ENCODE measurements at places on chromosomes 13 and 19.

DNA sequence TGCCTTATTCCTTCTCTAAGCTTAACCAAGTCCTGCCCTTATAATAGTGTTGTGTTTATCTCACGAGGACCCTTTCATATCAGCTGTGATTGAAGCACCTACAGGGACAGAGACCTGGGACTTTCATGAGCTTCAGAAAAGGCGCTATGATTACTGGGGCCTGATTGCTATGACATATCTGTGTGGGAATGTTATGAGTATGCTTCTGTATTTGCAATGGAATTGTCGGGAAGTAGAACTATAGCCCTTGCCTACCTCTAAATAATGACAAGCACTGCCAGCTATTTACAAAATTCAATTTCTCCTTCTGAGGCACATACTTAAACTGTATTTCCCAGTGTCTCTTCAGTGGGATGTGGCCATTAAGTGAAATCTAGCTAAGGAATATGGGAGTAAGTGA lies 191.5 kb downstream of the LHFPL6 start:
- no peak for DNase-seq

DNA sequence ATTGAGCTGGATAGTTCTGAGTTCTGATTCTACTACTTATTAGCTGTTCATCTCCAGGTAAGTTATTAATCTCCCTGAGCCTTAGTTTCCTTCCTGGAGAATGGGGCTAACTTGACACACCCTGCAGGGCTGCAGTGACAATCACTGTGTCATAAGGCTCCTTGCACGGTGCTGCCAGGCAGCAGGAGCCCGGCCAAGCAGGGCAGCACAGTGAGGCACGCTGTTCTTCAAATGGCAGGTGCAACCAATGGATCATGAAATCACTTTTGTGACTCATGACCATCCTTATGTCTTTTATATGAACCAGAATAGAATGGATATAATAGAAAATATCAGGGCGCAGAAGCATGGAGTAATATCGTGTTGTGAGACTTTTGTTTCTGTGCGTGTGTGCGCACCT lies 242.6 kb downstream of the ABCC4 start:
- no peak for DNase-seq

DNA sequence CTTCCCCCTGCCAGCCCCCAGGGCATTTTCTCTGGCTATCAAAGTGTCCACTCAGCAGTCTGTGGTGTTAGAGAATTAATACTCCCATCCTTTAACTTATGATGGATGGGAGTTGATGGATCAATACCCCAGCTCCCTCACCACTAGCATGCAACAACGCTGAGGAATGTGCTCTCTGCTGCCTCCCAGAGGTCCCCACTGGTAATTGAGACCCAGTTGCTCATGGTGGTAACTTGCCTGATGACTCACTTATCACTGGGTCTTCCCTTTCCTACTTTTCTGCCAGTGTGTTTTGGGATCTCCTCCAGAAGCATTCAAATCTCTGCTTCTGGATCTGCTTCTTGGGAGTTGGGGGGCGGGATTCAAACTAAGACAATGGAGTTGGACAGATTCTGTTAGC lies 20.3 kb upstream of the CACNA1A start:
- no peak for DNase-seq

- DNase-seq: no peak
These were observed 403.8 kb downstream of the SLITRK5 start for GRCh38 chr13:88074794-88075510.

DNA sequence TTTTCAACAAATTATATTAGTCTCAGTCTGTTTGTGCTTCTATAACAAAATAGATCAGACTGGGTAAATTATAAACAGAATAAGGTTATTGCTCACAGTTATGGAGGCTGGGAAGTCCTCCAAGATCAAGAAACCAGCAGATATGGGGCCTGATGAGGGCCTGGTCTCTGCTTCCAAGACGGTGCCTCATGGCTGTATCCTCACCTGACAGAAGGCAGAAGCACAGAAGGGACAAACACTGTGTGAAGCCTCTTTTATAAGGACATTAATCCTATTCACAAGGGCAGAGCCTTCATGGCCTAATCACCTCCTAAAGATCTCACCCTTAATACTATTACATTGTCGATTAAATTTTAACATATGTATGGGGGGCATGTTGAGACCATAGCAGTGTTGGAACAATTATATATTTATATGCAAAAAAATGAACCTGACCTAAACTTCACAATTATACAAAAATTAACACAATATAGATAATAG lies 12.7 kb downstream of the F10 start:
- DNase-seq: no peak

DNA sequence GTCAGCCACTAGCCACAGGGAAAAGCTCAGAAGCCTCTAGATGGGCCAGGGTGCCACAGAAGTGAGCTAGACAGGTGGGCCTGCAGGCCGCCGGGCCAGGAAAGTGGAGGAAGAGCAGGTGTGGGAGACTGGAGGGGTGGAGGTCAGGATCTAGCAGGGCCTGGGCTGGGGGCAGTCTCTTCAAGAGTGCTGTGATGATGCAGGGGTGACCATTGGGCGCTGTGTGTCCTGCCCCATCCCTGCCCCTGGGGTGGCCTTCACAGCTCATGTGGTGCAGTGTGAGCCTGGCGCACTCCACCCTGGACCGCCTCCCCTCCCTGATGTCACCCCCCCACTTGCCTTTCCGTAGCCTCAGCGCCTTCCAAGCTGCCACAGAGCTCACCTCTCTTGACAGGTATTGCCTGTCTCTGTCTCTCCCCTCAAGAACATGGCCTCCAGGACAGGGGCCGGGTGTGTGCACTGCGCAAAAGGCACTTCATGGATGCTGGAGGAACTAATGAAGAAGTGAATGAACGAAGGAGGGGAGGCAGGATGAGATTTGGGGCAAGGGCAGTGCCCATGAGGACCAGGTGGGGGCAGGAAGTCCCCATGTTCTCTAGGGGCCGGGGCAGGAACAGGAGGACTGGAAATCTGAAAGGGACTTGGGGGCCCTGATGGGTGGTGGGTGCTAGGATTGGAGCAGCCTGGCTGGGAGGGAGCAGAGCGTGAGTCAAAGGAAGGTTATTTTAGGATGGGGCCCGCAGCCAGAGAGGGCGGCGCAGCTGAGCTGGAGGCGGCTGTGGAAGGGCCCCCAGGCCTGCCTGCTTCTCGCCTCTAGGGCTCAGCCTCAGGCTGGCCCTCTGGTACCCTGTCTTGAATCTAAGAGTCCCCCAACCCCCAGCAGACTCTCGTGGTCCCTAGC lies 6.6 kb downstream of the SSBP4 start:
- DNase-seq: no peak

- no peak for DNase-seq
These were observed 10.0 kb downstream of the GTPBP3 start for GRCh38 chr19:17347361-17347760.

DNA sequence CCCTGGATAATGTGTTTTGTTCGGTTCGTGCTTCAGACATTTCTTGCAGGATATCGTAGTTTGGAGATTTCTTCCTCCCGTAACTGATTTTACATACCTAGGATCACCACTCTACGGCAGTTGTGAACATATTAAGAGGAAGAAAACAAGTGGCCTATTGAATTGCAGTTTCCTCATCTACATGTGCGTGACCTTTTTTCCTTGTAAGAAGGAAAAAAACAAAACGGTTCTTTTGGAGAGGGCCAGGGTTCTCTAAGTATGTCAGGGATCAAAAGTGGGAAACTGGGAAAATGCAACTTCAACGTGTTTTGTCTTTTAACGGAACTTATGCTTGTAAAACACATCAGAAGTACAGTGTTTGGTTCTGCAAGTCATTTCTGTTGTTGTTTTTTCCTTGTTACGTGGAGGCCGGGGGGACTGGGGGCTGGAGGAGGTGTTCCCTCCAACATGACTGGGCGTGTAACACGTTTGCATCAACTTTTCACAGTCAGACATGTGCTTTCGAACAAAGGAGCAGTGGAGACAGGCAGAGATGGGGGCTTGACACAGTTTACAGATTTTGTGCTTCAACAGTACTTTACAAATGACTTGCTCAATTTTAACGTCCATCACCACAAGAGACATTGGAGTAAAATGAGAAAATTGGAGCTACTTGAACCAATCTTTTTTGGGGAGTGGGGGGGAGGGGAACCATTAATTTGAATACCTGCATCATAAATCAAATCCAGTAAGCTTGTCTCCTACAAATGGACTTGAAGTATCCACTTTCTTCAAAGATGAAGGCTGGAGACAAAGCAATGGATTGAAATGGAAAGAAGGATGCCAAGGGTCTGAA lies 3.8 kb downstream of the ZC3H4 start:
- DNase-seq: peak; percentile 39

GRCh38 chr13:66348745-66349690 lies 881.1 kb downstream of the PCDH9 start:
- DNase-seq: no peak

DNA sequence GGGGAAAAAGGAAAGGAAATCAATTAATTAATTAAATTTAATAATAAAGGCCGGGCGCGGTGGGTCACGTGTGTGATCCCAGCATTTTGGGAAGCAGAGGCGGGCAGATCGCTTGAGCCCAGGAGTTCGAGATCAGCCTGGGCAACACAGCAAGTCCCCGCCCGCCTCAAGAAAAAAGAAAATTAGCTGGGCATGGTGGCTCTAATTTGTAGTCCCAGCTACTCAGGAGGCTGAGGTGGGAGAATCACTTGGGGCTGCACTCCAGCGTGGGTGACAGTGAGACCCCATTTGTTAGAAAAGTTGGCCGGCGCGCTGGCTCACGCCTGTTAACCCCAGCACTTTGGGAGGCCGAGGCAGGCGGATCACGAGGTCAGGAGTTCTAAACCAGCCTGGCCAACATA lies 733 bp upstream of the CD320 start:
- DNase-seq: no peak

GRCh38 chr13:107395927-107396662 lies 819.2 kb downstream of the LIG4 start:
- DNase-seq: no peak

DNA sequence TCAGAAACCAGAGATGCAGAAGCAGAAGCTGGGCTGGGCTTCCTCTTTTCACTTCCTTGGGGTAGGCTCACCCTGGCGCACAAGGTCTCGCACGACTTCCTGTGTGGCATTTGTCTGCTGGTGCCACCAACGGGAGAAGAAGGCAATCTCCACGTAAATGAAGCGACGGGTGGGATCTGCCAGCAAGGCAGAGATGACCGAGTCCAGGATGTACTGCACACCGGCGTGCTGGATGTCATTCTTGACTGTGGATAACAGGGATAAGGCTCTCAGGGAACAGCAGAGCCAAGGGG lies 1.3 kb downstream of the MAN2B1 start:
- DNase-seq: peak; percentile 17

- no peak for DNase-seq
These were observed 237.7 kb upstream of the IPO5 start for GRCh38 chr13:97715763-97716162.

DNA sequence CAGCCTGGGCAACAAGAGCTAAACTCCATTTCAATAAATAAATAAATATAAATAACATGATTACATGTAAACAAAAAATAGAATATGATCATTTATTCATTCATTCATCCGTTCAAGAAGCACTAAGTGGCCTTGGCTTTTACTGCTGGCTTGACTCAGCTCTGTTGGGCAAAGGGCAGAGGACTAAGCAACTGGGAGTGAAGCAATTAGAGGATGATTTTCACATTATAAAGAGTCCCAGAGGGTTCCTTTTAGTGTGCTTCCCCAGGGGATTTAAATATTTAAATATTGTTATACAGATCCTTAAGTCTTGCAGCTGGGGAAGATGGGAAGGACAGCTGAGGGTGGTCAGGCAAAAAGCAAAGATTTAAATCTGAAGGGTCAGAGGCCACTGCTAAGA lies 34.9 kb upstream of the FLT1 start:
- no peak for DNase-seq

DNA sequence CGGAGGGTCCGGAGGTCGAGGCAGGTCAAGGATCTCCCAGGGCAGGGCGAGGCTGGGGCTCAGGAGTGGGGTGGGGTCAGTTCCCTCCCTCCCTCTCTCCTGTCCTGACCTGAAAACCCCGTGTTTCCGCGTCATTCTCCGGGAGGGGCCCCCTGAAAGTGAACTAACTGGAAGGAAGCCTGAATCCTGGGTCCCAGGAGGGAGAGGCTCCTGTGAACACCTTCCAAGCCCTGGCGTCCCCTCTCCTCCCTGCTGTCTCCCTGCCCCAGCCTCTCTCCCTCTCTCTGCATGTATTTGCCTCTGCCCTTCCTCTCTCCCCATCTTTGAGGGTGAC lies 741 bp upstream of the CADM4 start:
- DNase-seq: no peak

DNA sequence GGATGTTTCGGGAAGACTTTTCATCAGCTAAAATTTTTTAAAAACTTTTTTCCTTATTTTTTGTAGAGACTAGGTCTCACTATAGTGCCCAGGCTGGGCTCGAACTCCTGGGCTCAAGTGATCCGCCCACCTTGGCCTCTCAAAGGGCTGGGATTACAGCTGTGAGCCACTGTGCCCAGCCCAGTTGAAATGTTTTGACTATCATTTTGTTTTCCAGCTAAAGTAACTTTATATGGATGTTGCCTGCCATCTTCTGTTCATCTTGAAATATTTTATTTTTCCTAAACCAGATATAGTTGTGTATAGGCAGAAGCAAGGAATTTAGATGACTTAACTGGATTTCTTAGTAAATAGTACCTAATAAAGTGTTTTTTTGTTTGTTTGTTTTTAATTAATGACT lies 7.0 kb downstream of the CAB39L start:
- no peak for DNase-seq

- DNase-seq: no peak
These were observed 19.8 kb downstream of the PROZ start for GRCh38 chr13:113178070-113178895.

GRCh38 chr13:41060082-41060723 lies 1.1 kb upstream of the WBP4 start:
- DNase-seq: peak; percentile 26

DNA sequence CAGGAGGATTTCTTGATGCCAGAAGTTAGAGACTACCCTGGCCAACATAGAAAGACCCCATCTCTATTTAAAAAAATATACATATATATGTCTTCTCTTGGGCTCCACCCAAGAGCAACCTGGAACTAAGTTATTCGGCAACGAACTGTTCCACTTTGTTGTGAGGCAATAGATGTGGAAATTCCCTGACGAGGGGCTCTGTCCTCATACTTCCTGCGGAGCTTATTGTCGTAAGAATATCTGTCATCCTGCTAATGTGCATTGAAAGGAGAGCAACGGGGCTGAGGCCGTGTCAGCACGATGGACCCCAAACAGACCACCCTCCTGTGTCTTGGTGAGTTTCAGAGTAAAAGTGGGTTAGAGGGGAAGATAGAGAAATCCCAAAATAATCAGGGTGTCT lies at the start of gene FCAR:
TSS of gene FCAR (plus strand) at position 246 of the 400 bp plus-strand sequence. CDS start at position 301, 55 bp downstream.
- DNase-seq: no peak

GRCh38 chr13:40503966-40504591 lies 162.4 kb downstream of the FOXO1 start:
- no peak for DNase-seq

DNA sequence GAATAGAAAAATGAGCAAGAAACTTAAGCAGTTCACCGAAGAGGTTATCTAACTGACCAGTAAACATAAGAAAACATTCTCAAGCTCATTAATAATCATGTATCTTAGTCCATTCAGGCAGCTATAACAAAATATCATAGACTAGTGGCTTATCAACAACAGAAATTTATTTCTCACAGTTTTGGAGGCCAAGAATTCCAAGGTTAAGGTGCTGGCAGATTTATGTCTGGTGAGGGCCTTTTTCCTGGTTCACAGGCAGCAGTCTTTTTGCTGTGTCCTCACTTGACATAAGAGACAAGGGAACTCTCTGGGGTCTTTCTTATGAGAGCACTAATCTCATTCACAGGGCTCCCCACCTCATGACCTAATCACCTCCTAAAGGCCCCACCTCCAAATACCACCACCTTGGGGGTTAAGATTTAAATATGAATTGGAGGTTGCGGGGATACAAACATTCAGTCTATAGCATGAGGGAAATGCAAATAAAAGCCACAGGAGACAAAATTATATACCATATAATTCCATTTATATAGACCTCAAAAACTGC lies 123.6 kb downstream of the ZAR1L start:
- DNase-seq: no peak

GRCh38 chr19:50693064-50693975 lies 26.3 kb downstream of the SHANK1 start:
- DNase-seq: no peak

Measured in activated T-helper 1 cell treated with anti-CD3 and anti-CD28 coated beads, Interleukin-2, amount 50 U/mL, for 16 hours (primary cell).